ENCODE measurements at places on chromosomes 5 and 9. TPM values are rescaled to one million over a fixed set of nuclear protein-coding genes. Genes with fewer than 3 reads are reported as not detected.

Gene ESM1
- total RNA-seq, result not detected

Gene ZNF367
- 1.2 TPM for total RNA-seq

- H3K36me3 ChIP-seq, result no peaks in the 10 kb centered on the region
- no peak overlapping the region for H3K27ac ChIP-seq
- H3K4me1 ChIP-seq, result no peaks in the 10 kb centered on the region
- H3K4me3 ChIP-seq, result no peak overlapping the region
Observed at GRCh38 chr5:22908586-22908985, 55.4 kb upstream of the CDH12 start.

Gene OR1J2
- not detected for total RNA-seq

- no peak for DNase-seq
- H3K27ac ChIP-seq, result no peak overlapping the region
- H3K27me3 ChIP-seq, result no peaks in the 10 kb centered on the region
- H3K36me3 ChIP-seq, result no peaks in the 10 kb centered on the region
- H3K4me1 ChIP-seq, result no peaks in the 10 kb centered on the region
Observed at GRCh38 chr5:2133936-2134335, 251.2 kb upstream of the IRX4 start.

GRCh38 chr5:92364986-92365550 lies 982.0 kb upstream of the ARRDC3 start:
- H3K27ac ChIP-seq, result no peak overlapping the region
- H3K4me1 ChIP-seq, result no peaks in the 10 kb centered on the region
- H3K36me3 ChIP-seq, result no peaks in the 10 kb centered on the region
- no peak overlapping the region for H3K4me3 ChIP-seq

- no peaks in the 10 kb centered on the region for H3K36me3 ChIP-seq
- H3K4me3 ChIP-seq, result no peak overlapping the region
- DNase-seq, result no peak
Observed at GRCh38 chr5:74540622-74541021, 99.9 kb downstream of the ENC1 start.

- H3K27me3 ChIP-seq, result no peaks in the 10 kb centered on the region
- no peak for DNase-seq
- H3K4me1 ChIP-seq, result no peaks in the 10 kb centered on the region
- no peak overlapping the region for H3K4me3 ChIP-seq
- H3K27ac ChIP-seq, result no peak overlapping the region
- H3K36me3 ChIP-seq, result no peaks in the 10 kb centered on the region
Observed at GRCh38 chr5:139845846-139846681, 50.5 kb downstream of the PSD2 start.

GRCh38 chr5:91670122-91670521 lies 287.0 kb upstream of the ARRDC3 start:
- H3K36me3 ChIP-seq, result no peaks in the 10 kb centered on the region
- no peak overlapping the region for H3K27ac ChIP-seq
- H3K27me3 ChIP-seq, result no peaks in the 10 kb centered on the region
- DNase-seq, result no peak

DNA sequence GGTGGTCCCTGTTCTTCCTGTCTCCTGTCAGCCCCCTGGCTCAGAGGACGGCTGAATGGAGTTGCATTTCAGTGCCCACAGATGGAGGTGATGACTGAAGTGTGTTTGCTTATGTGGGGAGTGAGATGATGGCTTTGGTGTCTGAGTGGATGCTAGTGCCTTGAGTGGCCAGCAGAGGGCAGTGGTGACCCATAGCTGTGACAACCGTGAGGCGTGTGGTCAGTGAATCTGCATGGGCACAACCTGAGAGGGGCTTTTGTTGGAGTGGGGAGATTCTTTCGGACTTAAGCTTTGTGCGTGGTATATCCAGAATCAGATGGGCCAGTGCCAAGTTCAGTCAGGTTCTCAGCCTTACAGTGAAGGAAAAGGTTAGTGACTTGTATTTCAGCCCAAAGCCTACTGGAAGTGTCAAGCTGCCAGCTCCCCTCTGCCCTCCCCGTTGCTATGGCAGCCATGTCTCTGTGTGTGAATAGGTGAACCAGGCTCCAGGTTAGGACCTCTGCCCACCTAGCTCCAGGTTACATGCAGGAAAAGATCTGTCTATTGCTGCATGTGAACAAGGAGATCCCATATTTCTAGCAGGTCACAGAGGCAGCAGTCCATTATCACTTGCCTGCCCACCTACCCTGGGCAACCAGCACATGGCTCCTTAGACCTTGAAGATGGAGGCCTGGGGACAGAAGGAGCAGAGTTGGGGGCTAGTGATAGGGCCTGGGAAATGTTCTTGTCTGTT lies 14.7 kb upstream of the CXXC5 start:
- no peak overlapping the region for H3K4me3 ChIP-seq
- peaks cover 12% of the 10 kb centered on the region for H3K4me1 ChIP-seq
- H3K27me3 ChIP-seq, result no peaks in the 10 kb centered on the region
- DNase-seq, result peak; percentile 72
- H3K36me3 ChIP-seq, result no peaks in the 10 kb centered on the region

Gene PCDHGC3
- 25.9 TPM for total RNA-seq

GRCh38 chr5:135759149-135759784 lies 75.2 kb upstream of the SLC25A48 start:
- no peak overlapping the region for H3K4me3 ChIP-seq
- H3K36me3 ChIP-seq, result no peaks in the 10 kb centered on the region
- H3K4me1 ChIP-seq, result no peaks in the 10 kb centered on the region
- no peak overlapping the region for H3K27ac ChIP-seq
- no peak for DNase-seq

- H3K27ac ChIP-seq, result no peak overlapping the region
- H3K36me3 ChIP-seq, result no peaks in the 10 kb centered on the region
- DNase-seq, result no peak
- no peak overlapping the region for H3K4me3 ChIP-seq
- H3K27me3 ChIP-seq, result no peaks in the 10 kb centered on the region
- no peaks in the 10 kb centered on the region for H3K4me1 ChIP-seq
Observed at GRCh38 chr9:91786132-91786896, 163.7 kb downstream of the ROR2 start.

DNA sequence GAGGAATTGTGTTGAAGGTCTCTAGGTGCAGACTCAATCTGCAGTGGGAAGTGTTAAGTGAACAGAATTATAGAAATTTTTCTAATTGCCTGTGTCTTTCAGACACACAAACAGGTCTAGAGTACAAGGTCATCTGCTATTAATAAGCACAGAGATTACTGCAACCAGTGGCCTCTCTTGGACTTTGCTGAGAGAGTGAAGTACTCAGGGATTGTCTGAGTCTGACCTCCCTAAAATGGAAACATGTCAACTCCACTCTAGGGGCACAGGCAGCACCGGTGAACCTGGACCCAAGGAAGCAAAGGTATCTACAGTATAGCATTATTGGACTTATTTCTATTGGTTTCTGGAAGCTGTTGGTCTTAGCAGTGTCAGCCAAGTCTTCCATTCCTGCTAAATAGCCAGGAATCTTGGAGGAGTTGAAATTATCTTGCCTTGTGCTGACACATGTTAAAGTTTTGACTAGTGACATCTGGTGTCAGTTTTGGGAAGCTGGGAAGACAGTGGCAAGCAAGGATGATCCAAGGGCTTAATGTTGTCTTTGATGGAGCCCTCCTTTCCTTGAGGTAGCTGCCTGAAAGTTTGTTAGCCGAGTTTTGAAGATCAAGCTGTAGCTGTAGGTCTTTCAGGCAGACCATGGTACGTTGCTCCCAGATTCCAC lies 61.1 kb upstream of the NMUR2 start:
- H3K36me3 ChIP-seq, result no peaks in the 10 kb centered on the region
- DNase-seq, result no peak
- no peaks in the 10 kb centered on the region for H3K4me1 ChIP-seq
- no peak overlapping the region for H3K4me3 ChIP-seq

DNA sequence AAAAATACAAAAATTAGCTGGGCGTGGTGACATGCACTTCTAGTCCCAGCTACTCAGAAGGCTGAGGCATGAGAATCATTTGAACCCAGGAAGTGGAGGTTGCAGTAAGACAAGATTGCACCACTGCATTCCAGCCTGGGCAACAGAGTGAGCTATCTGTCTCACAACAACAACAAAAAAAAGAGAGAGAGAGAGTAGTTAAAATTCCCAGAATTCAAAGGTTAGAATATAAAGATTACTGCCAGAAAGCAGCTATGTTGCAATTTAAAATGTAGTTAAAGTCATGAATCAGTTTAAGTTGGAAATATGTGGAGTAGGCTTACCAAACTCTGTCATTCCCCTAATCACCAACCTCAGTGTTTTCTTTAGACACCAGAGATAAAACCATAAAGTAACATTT lies 58.7 kb upstream of the SUSD1 start:
- no peaks in the 10 kb centered on the region for H3K36me3 ChIP-seq
- no peaks in the 10 kb centered on the region for H3K4me1 ChIP-seq
- no peaks in the 10 kb centered on the region for H3K27me3 ChIP-seq
- no peak overlapping the region for H3K27ac ChIP-seq

Gene FAM219A
- 23.2 TPM for total RNA-seq

Gene PCDHB4
- total RNA-seq, result 10.5 TPM

- no peak overlapping the region for H3K4me3 ChIP-seq
- DNase-seq, result no peak
- no peaks in the 10 kb centered on the region for H3K4me1 ChIP-seq
- no peak overlapping the region for H3K27ac ChIP-seq
- no peaks in the 10 kb centered on the region for H3K36me3 ChIP-seq
Observed at GRCh38 chr9:26727471-26727870, 165.1 kb downstream of the CAAP1 start.

GRCh38 chr5:10734037-10734709 lies 26.9 kb downstream of the DAP start:
- H3K4me3 ChIP-seq, result no peak overlapping the region
- peak overlapping the region; percentile 18 for H3K27ac ChIP-seq
- no peak for DNase-seq
- no peaks in the 10 kb centered on the region for H3K27me3 ChIP-seq

Gene LHFPL2
- total RNA-seq, result 14.7 TPM

DNA sequence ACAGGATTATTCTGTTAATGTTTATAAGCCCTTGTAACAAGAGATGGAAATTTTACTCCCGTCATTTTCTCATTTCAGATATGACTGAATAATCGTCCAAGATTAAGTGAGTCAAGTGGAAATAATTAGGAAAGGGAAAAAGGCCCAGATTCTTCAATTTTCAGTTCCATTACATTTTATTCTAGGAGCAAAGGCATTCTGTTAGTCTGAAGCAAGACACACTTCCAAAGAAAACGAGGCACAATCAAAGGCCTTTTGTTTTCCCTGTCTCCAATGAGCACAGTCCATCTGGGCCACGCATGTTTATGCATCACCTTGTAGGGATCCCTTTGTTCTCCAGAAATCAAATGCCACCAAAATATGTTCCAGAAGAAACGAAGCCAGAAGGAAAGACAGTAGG lies 382.9 kb upstream of the RFX3 start:
- H3K4me1 ChIP-seq, result no peaks in the 10 kb centered on the region
- H3K27ac ChIP-seq, result no peak overlapping the region
- DNase-seq, result no peak
- H3K36me3 ChIP-seq, result no peaks in the 10 kb centered on the region

Gene TAF11L4
- not detected for total RNA-seq

Gene ANKRD34B
- total RNA-seq, result not detected

Data from uterus (tissue), 4 donors.